AML-193 (cell line): ENCODE measurements at places on chromosomes 13 and 19.

- no peak for DNase-seq
Measured at GRCh38 chr19:1374250-1374577, 9.5 kb upstream of the NDUFS7 start.

DNA sequence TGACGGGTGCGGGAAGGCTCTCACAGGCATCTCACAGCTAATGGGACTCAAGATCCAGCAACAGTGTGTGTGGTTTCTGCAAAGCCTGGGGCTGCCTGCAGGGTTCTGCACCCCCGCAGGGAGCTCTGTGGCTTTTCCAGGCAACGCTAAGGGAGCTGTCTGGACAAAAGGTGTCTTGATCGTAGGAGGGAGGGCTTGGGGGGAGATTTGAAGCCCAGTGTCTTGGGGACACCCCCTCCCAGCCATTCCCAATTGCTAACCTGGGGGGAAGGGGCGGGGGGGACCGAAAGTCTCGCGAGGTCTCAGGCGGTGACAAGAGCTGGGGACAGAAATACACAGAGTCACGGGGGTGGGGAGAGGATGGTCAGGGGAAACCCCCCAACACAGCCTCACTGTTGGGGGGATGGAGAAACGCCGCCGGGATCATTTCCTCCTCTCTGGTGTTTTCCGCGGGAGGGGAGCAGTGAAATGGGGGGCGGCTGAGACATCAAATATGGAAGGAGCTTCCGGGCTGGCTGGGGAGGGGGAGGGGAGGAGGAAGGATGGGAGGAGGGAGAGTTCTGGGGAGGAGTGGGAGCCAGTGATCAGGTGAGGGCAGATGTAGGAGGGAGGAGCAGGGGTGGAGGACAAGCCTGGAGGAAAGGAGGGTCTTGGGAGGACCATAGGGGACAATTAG lies 13.3 kb downstream of the KCNC3 start:
- no peak for DNase-seq

- DNase-seq: no peak
Measured at GRCh38 chr13:97380696-97381095, 53.3 kb upstream of the RAP2A start.

GRCh38 chr19:10615429-10616023 lies 9.8 kb upstream of the SLC44A2 start:
- DNase-seq: no peak

- no peak for DNase-seq
Measured at GRCh38 chr13:55576389-55576788, 1564.3 kb upstream of the PRR20A start.

- DNase-seq: no peak
Measured at GRCh38 chr13:19632915-19633478, 462 bp upstream of the MPHOSPH8 start.

DNA sequence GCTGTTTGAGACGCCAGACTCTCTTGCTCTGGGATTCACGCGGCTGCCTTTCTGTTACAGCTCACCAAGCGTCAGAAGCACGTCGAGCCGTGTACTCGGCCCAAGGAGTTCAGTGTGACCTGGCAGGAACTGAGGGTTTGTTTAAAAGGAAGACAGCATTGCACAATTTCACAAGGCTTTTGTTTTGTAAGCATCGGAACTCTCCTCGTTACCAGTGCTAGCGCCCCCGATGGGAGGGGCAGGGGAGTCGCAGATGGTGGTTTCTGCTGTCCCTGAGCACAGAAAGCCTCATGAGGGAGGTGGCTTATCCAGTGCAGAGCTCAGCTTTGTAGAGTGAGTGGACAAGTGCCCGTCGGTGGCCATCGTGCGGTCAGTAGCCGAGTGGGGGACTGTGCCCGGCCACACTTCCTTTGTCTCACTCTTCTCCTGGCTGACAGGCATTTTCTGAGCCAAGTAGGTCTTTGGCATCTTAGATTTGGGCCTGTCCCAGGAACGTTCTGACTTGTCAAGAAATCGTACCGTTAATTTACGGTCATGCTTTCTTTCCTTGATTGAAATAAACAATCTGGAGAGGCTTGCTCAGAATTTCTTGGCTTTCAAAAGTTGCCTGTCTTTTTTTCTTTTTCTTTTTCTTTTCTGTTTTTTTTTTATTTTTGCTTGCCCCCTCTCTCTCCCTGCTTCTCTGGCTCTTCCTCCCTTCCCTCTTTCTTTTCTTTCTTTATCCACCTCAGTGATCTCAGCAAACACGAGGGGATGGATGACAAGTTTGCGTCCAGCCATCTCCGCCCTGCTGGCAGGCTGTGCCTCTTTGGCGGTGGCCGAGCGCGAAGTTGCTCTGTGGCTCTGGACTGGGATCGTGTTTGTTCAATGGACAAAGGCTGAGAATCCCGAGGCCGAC lies 7.7 kb downstream of the KDM4B start:
- DNase-seq: peak; percentile 99

DNA sequence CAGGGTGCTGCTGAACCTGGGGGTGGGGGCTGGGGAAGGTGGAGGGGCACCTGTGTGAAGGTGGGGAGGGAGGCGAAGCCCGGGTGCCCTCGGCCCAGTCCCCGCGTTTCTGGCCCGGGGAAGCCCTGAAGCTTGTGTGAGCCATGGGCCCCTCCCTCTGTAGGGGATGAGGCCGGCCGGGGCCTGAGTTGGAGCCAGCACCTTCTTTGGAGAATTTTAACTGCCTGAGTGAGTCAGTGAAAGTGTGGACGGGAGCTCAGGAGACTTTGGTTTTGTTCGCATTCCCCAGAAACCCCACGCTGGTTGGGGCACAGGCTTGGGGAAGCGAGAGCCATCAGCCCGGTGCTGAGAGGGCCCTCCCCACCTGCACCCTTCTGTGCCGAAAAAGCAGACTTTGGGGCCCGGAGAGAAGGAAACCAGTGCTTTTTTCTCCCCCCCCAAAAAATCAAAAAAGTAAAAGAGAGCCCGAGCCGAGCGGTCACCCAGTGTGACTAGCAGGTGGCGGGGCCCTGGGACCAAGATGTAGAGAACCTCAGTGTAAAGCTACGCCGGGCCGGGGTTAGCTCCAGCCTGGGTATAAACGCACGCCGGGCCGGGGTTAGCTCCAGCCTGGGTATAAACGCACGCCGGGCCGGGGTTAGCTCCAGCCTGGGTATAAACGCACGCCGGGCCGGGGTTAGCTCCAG lies 45.1 kb downstream of the TMEM255B start:
- no peak for DNase-seq

DNA sequence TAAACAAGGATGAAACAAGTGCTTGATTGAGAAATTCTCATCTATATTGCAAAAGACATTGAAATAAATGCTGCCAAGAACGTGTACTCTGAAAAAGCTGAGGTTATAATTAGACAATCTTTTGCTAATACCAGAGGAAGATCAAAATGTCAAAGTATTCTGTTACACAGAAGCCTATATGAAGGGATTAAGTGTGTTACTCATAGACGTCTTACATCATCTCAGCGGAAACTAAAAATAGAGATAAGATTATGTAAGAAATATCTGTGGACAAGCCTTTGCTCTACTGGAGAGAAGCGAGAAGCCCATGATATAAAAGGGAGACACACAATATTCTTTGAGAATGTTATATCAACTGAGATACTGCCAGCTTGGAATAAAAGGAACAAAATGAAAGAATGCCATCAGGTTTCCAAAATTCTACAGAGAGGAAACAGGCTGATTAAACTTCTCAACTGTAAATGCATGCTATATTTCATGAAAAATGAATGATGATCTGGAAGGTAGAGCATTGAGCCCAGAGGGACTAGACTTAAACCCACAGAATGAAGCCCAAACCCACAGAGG lies 699.0 kb downstream of the GPC5 start:
- DNase-seq: no peak

DNA sequence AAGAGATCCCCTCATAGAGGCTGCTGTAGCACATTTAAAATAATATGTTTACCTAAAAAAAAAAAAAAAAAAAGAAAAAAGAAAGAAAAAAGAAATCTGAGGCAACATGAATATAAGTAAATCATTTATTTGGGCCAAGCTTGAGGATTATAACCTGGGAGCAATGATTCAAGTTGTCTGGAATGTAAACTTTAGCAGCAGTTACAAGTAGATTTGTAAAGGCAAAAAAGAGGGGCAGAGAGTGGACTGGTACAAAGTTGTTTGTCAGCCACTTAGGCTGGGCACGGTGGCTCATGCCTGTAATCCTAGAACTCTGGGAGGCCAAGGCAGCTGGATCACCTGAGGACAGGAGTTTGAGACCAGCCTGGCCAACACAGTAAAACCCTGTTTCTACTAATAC lies 11.3 kb downstream of the ZNF43 start:
- DNase-seq: no peak

DNA sequence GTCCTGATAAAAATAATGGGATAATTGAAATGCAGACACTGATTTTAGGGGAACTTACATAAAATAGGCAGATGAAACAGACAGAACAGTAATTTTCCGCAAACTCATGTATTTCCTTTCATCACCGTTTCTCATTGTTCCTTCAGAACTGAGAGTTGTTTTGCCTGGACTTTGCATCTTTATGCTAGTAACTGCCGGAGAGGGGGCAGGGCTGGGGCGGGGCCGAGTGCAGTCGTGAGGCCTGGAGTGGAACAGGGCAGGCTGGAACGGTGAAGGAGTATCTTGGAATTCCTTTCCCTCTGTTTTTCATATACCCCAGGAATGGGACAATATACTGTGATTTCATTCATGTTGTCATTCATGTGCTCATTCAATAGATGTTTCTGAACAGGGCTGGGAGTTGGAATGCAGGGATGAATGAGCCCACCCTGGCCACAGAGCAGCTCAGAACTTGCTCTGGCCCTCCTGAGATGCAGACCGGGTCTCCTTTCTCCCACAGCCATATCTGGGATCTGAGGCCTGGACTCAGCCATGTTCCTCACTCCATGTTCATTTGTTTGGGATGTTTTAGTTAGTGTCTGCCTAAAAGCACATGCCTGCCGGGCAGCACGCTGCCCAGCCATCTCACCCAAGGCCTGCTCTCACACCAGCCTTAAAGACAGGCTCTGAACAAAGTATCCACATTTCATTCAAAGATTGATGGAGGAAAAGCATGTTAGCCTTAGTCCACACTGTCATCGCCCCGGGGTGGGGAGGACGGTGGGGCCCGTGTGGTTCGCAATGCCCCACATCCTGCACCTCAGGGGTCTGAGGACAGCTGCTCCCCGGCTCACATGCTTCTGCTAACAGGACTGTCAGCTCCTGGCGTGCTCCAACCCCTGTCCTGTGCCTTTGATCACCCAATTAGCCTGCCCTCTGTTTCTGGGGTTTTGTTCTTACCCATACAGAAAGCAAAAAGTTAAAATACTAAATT lies 92.9 kb downstream of the SOX1 start:
- DNase-seq: no peak
